ENCODE measurements at places on chromosomes 1 and 21.
A peak's percentile ranks its signal among the peaks of the same experiment; 100 is the strongest.

DNA sequence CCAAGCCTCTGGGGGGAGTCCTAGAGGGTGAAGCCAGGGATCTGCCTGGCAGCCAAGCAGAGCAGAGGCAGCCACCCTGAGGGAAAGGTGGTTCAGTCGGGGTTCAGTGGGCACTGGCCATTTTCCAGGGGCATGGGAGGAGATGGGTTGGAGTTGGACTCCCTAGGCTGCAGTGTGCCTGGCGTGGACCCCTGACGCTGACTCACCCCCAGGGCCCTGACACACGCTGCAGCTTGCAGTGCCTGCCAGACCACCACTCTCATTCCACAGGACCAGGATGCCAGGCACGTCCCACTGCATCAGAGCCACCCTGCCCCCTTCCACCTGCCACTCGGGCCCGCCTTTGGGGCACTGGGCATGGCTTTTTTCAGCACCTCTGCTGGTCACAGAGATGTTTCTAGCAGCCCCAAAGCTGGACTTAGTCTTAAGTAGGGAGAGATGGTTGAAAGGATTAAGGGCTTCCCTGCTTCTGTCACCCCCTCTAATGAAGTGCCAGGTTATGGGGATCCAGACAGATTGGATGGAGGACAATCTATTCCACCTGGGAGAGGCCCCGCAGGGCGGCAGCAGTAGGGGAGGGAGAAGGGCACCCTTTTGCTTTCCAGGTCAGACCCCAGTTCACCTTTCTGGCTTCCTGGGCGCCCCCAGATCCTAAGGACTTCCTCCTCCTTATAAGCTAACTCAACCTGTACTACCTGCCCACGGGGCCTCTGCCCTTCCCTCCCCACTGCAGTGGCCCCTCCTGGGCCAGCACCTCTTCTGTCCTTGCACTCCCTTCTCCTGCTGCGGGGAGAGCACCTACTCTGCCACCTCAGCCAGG lies 1.6 kb downstream of the SYT2 start:
- DNase-seq: no peak

DNA sequence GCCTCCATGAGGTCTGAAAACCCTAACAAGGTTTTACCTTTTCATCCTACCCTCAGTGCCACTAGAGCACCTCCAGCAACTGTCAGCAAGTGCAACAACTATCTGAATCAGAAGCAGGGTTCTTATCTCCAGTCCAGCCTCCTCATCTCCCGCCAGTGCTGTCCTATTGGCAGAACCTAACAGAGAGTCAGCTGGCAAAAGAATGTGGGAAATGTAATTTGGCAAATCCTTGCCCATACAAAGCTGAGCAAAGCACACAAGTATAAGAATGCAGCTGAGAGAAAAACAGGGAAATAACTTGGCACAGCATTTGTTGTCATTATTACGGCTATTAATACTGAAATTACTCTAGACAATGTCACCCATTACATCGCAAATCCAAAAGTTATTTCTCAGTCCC lies 124.2 kb downstream of the ATP6V1G3 start:
- no peak for DNase-seq

- DNase-seq: no peak
Measured at GRCh38 chr1:105485207-105485606, 1571.3 kb upstream of the PRMT6 start.

- DNase-seq: no peak
Measured at GRCh38 chr21:40512590-40512989, 334.4 kb downstream of the DSCAM start.

- no peak for DNase-seq
Measured at GRCh38 chr1:150567341-150567716, 12.1 kb downstream of the MCL1 start.

DNA sequence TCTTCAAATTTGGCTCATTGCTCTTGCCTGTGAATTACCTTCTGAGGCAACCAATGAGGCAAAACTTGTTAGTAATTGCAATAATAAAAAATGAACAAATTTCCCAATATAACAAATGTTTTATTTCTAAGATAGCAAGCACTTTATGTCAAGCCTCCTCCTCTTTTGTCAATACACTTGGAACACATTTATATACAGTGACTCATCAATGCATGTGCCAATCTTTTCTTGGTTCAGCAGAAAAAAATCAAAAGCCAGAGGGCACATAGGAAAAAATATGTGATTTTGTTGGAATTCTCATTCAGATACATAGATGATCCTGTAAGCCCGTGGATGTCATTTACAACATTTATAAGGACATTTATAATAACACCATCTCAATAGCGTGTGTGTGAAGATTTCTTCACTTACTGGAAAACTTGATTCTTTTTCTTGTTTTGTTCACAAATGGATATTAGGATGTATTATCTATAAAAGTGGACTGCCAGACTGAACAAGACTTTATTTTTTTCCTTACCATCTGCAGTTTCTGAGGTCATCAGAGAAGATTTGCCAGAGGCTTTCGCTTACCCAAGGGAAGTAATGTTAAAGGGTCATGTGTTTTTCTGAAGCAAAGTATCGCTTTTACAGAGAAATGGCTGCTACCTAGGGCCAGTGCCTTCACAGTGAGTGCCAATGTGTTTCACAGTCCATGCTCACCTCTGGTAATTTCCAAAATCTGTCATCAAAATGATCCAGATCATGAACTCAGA lies 645.7 kb upstream of the PTBP2 start:
- DNase-seq: no peak

GRCh38 chr1:15442119-15442518 lies 3.9 kb downstream of the CTRC start:
- DNase-seq: no peak

GRCh38 chr1:212485913-212486618 lies 53.3 kb downstream of the NENF start:
- no peak for DNase-seq

DNA sequence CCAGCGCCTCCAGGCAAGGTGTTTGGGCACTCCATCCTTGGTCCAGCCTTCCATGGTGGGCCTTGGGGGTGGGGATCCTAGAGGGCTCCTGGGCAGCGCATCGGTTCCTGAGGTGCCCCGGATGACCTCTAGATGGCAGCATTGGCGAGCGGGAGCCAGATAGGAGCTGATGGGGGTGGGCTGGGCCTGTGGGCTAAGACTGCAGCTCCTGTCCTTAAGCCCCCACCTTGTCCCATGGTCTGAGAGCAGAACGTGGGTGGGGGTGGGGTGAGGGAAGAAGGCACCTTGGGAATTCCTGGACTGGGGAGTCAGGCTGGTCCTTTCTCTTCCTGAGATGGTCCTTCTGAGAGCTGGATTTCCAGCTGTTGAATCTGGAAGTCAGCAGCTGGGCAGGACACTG lies 93.4 kb upstream of the CSF3R start:
- peak; percentile 29 for DNase-seq

GRCh38 chr1:96688767-96689166 lies 32.8 kb upstream of the PTBP2 start:
- DNase-seq: no peak

GRCh38 chr21:40146216-40146837 lies 279.1 kb downstream of the PCP4 start:
- no peak for DNase-seq

GRCh38 chr1:115138271-115138670 lies 49.0 kb upstream of the TSPAN2 start:
- DNase-seq: no peak

DNA sequence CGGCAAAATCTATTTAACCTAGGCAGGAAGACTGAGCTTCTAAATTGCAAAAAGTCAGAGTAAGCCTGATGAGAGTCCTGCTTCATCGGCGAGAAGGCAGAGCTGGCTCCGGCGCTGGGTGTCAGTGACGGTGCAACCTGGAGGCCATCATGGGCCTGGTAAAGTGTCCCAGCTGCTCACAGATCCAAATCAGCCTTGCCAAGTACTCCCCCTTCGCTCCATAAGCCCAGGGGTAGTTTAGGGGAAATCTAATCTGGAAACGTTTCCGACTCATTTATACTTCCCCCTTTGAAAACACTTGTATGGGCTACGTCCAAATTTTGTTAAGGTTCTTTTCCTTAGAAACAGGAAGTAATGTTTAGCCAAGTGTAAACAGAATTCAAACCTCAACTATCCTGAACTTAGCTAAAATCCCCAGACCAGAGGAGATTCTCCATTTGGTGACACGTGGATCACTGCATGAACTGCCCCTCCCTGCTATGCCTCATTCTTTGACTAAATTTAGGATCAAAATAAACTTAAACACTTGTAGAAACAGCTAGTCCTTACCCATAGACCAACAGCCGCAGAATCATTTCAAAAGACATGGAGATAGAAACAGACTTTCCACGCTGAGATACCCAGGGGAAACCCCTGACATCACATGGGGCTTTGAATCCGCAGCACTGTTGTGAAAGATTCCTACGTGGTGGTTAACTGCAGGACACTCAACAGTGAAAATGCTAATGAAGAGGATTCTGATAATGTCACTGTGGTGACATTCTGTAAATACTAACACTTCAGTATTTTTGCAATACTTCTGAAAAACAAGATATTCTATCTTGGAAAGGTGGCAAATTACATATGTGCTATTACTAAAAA lies 172.7 kb downstream of the TGFBR3 start:
- no peak for DNase-seq

DNA sequence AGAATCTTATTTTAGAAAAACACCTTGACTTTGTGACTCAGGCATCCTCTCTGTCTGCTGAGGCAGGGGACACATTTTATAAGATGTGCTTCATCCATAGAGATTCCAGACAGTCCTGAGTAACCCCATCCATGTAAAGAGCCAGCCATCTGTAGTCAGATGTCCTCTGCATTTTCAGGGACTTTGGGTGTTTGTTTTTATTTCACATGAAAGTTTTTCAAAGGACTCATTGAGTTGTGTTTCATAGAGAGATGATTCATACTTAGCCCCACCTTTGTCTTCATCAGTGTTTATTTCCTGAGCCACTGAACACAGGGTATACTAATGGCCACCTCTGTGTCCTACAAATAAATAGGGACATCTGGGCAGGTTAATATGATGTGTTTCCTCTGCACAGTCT lies 280.4 kb downstream of the CACNA1E start:
- no peak for DNase-seq

DNA sequence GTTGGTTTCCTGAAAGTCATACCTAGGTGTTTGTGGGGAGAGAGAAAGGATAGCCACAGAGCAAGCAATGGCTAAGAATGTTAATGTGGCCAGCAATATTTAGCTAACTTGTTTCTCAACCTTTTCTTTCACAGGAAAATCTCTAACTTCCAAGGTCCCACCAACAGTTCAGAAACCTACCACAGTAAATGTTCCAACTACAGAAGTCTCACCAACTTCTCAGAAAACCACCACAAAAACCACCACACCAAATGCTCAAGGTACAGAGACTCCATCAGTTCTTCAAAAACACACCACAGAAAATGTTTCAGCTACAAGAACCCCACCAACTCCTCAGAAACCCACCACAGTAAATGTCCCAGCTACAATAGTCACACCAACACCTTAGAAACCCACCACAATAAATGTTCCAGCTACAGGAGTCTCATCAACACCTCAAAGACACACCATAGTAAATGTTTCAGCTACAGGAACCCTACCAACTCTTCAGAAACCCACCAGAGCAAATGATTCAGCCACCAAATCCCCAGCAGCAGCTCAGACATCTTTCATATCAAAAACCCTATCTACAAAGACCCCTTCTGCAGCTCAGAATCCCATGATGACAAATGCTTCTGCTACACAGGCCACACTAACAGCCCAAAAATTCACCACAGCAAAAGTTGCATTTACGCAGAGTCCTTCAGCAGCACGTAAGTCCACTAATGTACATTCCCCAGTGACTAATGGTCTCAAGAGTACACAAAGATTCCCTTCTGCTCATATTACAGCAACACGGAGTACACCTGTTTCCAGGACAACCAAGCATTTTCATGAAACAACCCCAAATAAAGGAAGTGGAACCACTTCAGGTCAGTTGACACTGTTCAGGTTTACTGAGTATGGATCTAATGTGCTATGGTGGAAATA lies 15.3 kb downstream of the CD55 start:
- DNase-seq: no peak

DNA sequence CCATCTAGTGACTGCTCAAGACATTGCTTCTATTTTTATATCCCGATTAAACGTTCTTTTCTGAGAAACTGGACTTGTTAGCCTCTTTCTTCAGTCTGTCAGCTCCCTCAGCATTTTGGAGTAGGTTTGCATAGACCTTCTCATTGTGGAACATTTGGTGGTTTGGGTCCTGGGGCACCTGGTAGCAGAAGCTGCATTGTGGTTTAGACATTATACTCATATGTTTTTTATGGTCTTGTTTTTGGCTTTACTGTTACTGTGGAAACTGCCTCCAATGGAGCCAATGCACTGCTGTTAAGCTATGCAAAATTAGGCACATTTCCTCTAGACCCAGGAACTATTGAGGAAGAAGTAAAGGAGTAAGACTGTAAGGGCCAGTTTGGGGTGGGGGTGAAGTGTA lies 36.7 kb upstream of the LRRC8B start:
- no peak for DNase-seq

DNA sequence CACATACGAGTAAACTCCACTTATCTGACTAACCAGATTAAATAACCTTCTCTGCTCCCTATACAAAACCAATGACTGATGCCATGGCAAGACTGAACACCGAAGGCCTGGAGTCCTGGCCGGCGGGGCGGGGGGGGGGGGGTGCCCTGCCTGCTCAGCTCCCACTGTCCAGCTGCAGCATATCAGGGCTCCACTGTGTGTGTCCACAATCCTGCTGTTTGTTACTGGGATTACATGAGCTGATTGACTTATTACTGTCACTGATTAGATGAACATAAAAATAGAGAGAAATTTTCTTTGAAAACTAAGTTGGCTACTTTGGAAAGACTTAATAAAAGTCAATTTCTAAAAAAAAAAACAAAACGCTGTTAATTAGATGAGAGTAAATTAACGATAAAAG lies 24.9 kb downstream of the TMEM63A start:
- DNase-seq: no peak

DNA sequence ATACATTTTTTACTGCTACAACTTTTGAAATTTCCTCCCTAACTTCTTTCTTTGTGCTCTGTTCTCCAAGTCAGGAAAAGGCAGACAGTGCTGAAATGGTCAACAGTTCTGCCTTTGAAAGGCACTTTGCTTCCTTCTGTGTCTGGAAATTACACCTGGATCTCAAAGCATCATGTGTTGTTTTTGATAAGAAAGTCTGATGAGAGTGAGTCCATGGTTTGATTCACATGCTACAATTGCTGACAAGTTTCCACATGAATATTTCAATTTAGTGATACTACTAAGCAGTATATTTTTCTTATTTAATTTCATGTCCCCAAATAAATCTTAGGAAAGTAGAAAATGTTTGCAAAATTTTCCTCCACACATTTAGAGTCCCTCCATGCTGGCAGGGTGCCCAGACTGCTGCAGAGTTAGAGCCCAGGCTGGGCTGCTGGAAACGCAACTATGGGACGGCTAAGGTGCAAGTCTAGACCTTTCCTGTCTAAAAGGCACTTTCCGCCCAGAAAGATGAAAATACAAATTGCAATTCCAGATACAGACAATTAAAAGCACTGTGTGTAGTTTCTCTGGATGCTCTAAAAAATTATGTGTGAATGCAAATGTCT lies 96.6 kb upstream of the RUNX1 start:
- DNase-seq: no peak

GRCh38 chr1:201284636-201285035 lies 1.3 kb downstream of the PKP1 start:
- no peak for DNase-seq
